ENCODE measurements at places on chromosomes 7 and 10.

- DNase-seq: no peak
Measured at GRCh38 chr7:101718363-101719122, 89.4 kb upstream of the MYL10 start.

- no peak for DNase-seq
Measured at GRCh38 chr10:49144058-49144720, 10.4 kb upstream of the FAM170B start.

GRCh38 chr10:79491143-79491835, 21.0 kb upstream of the EIF5AL1 start:
- DNase-seq: no peak

GRCh38 chr10:86968994-86969355, 693 bp downstream of the ADIRF start:
- DNase-seq: no peak

GRCh38 chr7:130822642-130823041, 88.6 kb upstream of the KLF14 start:
- DNase-seq: no peak

DNA sequence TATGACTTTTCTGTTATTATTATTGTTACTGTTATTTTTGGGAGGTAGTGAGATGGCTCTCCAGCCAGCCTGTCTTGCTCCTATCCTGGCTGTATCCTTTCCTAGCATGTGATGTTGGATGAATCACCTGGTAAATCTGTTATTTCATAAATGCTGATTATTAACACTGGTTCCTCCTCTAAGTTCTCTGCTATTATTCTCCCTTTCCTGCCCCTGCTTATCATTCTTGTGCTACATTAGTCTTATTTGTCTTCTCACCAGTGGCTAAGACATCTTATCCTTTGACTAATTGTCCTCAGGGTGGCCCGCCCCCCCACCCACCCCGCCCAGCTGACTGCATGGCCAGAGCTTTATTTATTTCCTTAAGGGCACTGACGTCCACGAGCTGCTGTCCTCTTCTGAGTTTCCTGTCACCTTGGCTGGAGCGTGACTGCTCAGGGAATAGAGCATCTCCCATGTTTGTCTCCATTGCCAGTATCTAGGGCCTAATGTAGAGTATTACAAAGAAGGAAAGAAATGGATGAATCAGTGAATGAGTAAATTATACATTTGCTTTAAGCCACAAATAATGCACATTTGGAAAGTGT, 110.1 kb upstream of the KLF6 start:
- no peak for DNase-seq

- DNase-seq: no peak
Measured at GRCh38 chr7:22980422-22980821, 33.5 kb downstream of the HYCC1 start.

DNA sequence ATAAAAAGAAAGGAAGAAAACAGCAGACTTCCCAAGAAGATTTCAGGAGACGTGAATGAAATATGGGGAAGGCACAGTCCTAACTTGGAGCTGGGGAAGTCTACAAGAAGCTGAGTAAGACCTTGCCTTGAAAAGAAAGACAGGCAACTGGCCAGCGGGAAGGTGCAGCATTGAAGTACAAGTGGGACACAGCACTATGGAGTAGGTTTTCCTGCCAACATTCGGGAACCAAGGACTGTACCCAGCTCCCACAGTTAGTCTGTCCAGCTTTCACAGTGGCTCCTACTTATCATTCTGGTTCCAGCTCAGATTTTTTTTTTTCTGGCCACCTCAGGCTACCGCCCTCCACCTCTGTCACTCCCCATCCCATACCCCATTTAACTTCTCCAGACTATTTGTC, 10.0 kb downstream of the HPS1 start:
- no peak for DNase-seq

DNA sequence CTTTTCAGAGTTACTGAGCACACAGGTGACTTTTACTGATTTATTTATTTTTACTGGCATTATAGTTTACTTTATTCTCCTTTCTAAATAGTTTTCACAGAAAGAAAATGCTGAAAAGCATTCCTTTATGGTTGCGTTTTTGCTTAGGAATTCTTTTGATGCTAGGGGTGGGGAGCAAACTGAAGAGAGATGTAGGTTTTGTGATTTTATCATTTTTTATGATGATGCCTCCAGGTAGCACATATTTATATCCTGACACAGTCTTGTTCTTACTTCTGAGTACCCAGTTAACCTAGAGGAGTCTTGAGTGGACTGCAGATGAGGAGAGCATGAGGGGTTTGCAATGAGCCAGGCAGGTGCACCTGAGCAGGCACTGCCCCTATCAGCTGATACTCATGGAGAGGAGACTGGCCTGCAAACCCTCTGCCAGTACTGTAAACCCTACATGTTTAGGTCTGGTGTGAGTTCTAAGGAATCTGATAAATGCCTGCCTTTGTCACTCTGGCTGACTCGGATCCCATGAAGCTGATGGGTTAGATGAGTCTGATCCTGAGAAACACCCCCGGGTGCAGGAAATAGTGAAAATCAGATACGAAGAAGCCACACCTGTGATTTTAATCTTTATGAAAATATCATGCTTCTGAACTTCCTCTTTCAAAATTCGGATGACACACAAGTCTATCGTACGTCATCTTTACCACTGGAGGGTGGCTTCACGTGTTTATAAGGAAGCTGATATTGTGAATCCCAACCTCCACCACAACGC, 302.9 kb downstream of the WDR37 start:
- peak; percentile 38 for DNase-seq

DNA sequence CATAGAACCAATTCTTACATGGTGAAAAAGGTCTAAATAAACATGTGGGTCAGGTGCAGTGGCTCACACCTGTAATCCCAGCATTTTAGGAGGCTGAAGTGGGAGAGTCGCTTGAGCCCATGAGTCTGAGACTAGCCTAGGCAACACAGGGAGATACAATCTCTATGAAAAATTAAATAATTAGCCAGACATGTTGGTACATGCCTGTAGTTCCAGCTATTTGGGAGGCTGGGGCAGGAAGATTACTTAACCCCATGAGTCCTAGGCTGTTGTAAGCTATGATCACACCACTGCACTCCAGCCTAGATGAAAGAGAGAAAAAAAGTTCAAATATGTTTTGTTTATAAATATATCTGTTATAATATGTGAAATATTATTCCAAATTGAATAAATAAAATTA, 643.6 kb downstream of the IPMK start:
- DNase-seq: no peak

- no peak for DNase-seq
Measured at GRCh38 chr7:66807736-66808135, 67.2 kb downstream of the RABGEF1 start.

- no peak for DNase-seq
Measured at GRCh38 chr7:71843676-71844075, 568.5 kb downstream of the CALN1 start.

DNA sequence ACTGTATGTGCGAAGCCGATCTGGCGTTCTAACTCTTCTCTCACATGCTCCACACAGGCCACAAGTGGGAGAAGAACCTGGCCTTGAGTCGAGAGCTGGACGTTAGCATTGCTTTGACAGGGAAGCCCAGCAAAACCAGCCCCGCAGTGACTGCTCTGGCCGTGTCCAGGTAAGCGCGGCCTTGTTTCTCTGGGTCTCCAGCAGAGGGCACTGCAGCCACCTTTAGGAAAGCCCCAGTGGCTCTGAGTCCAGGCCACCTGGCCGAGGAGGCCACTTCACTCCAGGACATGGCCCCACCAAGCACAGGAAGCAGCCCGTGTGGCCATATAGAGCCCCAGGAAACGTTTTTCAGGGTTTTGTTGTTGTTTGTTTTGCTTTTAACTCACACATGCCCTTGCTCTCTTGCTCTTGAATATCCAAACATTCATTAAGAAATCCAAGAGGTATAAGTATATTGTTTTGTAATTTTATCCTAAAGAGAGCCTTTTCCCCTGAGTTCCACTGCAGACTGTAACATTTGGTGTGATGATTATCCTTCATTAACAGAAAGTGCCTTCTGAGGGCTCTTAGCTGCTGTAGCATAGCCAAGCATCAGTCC, 41.8 kb upstream of the LRRC18 start:
- peak; percentile 23 for DNase-seq

- no peak for DNase-seq
Measured at GRCh38 chr7:4931943-4932342, 27.0 kb downstream of the MMD2 start.

GRCh38 chr7:20019757-20020432, 197.3 kb downstream of the MACC1 start:
- no peak for DNase-seq

- DNase-seq: no peak
Measured at GRCh38 chr7:155167706-155168365, 97.7 kb downstream of the HTR5A start.

DNA sequence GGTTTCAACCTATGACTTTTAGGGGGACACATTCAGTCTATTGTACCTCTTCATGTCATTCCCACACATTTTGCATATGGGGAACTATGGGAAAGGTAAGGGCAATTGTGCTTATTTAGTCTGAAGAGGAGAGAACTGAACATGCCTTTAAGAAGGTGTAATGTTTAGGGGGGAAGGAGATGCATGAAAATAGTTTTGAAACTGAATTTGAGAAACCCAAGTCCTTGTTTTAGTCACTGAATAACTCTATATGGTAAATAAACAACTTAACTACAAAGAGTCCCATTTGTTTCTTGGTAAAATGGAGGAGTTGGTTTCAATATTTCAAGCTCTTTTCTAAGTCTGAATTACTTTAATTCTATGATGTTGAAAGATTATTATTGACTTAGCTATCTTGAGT, 166.1 kb downstream of the DNAJB9 start:
- DNase-seq: no peak

DNA sequence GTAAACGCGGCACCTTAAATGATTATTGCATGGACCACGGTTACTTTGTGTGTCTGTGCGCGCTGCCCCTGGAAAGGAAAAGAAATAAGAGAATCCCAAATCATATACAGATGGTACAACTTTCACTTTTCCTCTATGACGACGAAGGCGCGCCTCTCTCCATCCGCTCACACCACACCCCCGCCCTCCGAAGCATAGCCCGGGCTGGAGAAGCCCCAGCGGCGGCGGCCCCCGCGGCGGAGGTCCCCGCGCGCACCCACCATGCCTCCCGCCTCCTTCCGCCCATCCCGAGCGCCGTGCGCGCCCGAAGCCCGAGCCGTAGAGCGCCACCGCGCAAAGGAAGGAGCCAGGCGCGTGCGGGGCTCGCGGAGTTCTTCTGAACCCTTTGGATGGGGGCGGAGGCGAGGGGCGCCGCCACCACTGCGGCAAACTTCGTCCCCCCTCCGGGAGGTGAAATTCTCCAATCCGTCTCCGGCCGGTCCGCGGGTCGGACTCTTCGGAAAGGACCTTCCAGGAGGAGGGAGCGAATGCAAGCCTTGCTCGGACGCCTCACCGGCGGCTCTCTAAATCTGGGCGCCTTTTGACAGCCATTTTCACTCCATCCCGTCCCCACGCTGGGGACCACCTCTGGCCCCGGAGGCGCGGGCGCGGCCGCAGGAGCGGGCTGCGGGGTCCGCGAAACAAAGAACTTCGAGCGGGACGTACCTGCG, 588 bp downstream of the GLI3 start:
- DNase-seq: no peak

DNA sequence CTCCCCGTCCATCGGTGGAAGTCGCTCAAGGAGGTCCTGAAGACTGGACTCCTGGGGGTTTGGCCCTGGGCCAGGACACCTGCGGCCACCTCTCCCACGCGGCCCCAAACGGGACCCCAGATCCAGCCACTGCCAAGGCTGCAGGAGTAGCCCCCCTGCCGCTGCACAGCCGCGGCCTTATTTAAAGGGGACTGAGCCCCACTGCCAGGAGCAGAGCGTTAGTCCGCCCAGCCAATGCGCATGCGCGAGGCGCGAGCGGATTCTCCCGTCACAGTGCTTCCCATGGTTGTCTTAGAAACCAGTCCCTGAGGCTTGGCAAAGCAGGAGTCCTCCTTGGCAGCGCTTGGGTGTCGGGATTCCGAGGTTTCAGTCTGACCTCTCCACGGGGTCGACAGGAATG, 320.0 kb downstream of the ZNF716 start:
- DNase-seq: no peak

GRCh38 chr7:24038993-24039392, 245.0 kb upstream of the NPY start:
- DNase-seq: no peak

DNA sequence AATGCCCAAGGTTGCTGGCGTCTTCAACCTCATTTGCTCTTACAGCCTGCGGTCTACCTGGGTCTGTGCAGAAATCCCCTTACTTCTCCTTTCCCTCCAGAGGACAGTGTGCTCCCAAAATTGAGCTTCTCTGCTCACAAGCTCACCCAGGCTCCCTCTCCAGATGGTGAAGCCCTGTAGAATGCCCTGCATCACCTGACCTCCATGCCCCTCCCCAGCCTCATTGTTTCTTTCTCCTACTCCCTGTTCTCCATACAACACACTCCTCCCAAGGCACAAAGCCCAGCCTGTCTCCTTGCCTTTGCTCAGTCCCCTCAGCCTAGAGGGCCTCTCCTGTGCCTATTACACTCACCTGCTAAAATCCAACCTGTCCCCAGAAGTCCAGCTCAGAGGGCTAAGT, 3.5 kb downstream of the CRHR2 start:
- no peak for DNase-seq

DNA sequence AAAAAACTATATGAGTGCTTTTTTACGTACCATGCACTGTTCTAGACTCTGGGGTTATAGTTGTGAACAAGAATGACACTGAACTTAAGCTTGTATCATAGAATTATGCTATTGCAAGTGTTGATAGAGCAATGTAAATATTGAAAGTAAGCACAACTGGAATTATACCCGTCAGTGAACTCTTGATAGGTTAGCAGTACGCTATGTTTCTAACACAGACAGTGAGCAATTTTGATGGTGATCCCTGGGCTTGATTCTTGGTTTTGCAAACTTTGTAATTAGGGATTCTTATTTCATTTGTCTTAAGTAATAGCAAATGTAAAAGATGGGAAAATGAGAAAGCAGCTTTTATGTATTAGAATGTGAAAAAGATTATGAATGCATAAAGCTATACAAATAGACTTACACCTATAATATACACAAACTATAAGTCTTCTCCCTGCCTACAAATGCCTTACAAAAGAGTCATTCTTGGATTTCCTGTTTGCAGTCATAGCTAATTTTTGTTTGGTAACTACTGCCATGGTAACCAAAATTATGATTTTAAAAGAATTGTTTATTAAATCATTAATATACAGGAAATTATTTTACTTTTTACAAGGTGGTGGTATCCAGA, 6.7 kb downstream of the TES start:
- DNase-seq: no peak

DNA sequence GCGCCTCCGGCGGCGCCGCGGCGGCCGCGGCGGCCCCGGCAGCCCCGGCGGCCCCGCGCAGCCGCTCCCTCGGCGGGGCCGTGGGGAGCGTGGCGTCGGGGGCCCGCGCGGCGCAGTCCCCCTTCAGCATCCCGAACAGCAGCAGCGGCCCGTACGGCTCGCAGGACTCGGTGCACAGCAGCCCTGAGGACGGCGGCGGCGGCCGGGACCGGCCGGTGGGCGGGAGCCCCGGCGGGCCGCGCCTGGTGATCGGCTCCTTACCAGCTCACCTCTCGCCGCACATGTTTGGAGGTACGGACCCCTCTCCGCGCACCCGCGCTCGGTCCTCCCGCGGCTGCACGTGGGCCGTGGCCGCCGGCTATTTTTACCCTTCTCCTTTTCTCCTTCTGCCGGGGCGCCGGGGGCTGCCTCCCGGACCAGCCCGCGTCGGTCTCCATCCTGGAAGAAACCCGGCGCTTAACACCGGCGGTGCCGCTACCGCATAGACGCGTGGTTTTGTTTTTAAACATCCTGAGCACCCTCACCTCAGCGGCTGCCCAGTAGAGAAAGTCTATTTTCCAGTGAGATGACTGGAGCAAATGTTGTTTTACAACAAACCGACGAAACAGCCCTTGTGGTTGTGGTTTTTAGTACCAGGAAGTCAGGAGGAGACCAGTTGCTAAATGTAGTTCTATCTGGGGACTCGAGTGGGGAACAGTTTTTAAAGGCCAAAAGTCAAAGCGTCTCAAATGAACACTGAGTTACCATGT, 1.3 kb downstream of the ZNRF2 start:
- DNase-seq: peak; percentile 65
